ENCODE measurements at places on chromosomes 5 and 9. TPM values are rescaled to one million over a fixed set of nuclear protein-coding genes. Genes with fewer than 3 reads are reported as not detected.

DNA sequence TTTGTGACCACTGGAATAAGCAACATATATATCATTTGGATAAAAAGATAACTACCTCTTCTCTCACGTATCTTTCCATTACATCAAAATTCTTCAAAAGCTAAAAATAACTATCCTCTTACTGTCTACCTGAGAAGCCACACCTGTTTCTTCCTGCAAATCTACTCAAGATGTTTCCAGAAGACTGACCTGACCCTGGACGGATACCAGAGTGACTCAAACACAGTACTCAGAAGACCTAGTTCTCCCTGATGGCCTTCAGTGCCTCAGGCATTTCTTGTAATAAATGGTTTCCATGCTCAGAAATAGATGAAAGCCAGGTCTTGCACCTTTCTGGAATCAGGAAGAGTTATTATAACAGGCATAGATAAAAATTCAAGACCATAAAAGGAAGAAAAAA lies 245.9 kb upstream of the PIK3R1 start:
- no peak overlapping the region for H3K4me3 ChIP-seq
- DNase-seq = no peak
- no peaks in the 10 kb centered on the region for H3K27me3 ChIP-seq

DNA sequence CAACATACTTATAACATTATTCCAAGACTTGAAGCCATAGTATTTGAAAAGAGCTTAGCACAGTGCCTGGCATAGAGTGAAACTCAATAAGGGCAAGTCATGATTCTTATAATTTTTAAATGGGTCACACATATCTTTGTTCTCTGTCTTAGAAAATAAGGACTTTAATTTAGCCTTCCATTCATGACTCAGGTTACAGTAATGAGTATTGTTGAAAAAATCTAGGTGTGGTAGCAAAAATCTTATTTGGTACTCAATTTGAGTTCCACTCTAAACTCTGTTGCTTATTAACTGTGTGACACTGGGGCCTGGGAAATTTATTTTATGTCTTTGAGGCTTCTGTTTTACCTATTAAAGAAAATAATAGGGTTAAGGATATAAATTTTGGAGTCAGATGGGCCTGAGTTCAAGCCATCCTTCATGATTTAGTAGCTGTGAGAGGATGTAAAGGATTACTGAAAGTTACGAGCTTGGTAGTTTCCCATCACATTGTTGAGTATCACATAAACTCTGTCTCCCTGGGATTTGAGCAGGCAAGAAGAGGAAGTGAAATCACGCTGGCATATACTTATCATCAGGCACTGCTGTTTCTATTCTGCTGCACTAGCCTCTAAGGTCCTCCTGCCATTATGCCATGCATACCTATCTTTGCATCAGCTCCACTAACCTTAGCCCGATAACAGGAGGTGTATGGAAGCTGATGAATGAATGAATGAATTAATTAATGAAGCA lies 1.5 kb downstream of the SPINK9 start:
- no peak overlapping the region for H3K27ac ChIP-seq
- DNase-seq = no peak
- H3K27me3 ChIP-seq = no peaks in the 10 kb centered on the region
- H3K36me3 ChIP-seq = no peaks in the 10 kb centered on the region

GRCh38 chr9:3497857-3498256 lies 27.9 kb downstream of the RFX3 start:
- no peak overlapping the region for H3K27ac ChIP-seq
- H3K36me3 ChIP-seq = peaks cover 13% of the 10 kb centered on the region
- no peak overlapping the region for H3K4me3 ChIP-seq

DNA sequence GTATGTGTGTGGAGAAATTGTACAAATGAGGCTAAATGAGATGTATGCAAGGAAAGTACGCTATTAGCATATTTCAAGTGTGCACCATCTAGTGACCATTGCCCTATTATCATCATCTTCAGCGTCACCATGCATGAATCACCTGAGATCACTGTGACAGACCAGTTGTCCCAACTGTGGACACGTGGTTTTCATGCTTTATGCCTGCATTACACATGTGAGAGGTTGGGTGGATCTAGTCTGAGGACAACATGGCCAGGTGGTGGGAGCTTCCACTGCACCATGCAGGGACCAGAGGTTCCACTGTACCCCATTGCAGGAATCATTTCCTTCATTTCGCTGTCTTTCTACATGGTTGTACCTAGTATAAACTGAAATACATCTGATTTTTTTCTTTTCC lies 329.8 kb downstream of the SLIT3 start:
- no peaks in the 10 kb centered on the region for H3K4me1 ChIP-seq
- peaks cover 11% of the 10 kb centered on the region for H3K27me3 ChIP-seq
- H3K27ac ChIP-seq = no peak overlapping the region
- no peaks in the 10 kb centered on the region for H3K36me3 ChIP-seq

GRCh38 chr9:89588271-89588879 lies 16.4 kb upstream of the GADD45G start:
- peak; percentile 0 for DNase-seq
- no peaks in the 10 kb centered on the region for H3K36me3 ChIP-seq
- H3K27me3 ChIP-seq = peaks cover 50% of the 10 kb centered on the region
- H3K4me1 ChIP-seq = no peaks in the 10 kb centered on the region

DNA sequence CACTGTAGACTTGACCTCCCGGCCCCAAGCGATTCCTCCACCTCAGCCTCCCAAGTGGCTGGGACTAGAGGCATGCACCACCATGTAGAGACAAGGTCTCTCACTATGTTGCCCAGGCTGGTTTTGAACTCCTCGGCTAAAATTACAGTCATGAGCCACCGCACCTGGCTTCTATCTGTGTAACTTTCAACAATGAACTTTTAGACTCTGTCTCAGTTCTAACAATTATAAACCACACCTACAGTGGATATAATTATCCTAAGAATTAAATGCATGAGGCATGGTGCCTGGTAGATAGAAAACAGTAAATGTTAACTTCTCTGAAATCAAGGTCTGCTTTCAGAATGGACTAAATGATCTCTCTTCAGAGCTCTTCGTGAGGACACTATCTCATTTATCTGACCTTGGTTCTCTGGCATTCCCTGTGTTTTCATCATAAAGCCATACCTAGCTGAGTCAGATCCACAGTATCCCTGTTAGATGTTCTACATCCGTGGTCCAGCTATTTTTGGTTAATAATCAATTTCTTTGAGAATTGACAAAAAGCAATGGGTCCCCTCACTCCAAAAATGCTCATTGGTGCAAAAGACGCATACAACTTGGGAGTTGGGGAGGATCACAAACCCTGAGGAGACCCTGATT lies 7.2 kb downstream of the HAVCR1 start:
- DNase-seq = no peak
- H3K4me3 ChIP-seq = no peak overlapping the region
- H3K27me3 ChIP-seq = no peaks in the 10 kb centered on the region
- H3K27ac ChIP-seq = no peak overlapping the region
- peaks cover 31% of the 10 kb centered on the region for H3K4me1 ChIP-seq
- peaks cover 26% of the 10 kb centered on the region for H3K36me3 ChIP-seq

- H3K27me3 ChIP-seq = peaks cover 6% of the 10 kb centered on the region
- H3K36me3 ChIP-seq = no peaks in the 10 kb centered on the region
- no peaks in the 10 kb centered on the region for H3K4me1 ChIP-seq
- H3K27ac ChIP-seq = no peak overlapping the region
- H3K4me3 ChIP-seq = no peak overlapping the region
These were observed 46.1 kb upstream of the CER1 start for GRCh38 chr9:14768405-14769229.

DNA sequence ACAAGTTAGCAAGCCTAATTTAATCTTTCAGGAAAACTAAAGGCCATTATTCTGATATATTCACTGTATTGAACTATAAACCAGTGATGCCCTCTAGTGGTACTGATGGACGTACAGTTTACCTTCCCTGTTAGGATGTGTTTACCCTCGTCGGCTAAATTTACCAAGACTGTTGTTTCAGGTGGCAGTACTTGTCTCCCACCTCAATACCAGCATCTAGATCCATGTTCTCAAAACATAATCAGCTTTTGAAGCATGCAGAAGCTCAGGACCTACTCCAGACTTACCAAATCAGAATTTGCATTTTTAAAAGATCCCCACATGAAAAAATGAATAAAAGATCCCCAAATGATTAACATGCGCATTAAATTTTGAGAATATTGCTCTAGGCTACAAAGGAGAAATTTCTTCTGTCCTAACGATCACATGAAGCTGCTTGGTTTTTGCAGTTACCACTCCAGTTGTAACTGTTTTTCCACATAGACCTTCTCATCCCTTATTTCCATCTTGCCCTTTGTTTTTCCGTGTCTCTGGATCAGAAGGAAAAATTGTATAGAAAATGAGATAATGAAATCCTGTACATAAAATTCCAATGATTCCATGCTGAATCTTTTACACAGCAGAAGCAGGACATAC lies 3.2 kb upstream of the BAAT start:
- peaks cover 17% of the 10 kb centered on the region for H3K4me1 ChIP-seq
- no peaks in the 10 kb centered on the region for H3K27me3 ChIP-seq
- peaks cover 56% of the 10 kb centered on the region for H3K36me3 ChIP-seq
- H3K27ac ChIP-seq = no peak overlapping the region
- H3K4me3 ChIP-seq = no peak overlapping the region
- peak; percentile 16 for DNase-seq

GRCh38 chr5:127418974-127419682 lies 98.3 kb upstream of the PRRC1 start:
- no peak for DNase-seq
- no peaks in the 10 kb centered on the region for H3K36me3 ChIP-seq
- peaks cover 9% of the 10 kb centered on the region for H3K4me1 ChIP-seq
- peaks cover 4% of the 10 kb centered on the region for H3K27me3 ChIP-seq
- H3K27ac ChIP-seq = no peak overlapping the region

- no peaks in the 10 kb centered on the region for H3K36me3 ChIP-seq
- H3K4me3 ChIP-seq = no peak overlapping the region
- H3K4me1 ChIP-seq = no peaks in the 10 kb centered on the region
- DNase-seq = no peak
- H3K27me3 ChIP-seq = no peaks in the 10 kb centered on the region
- no peak overlapping the region for H3K27ac ChIP-seq
These were observed 57.6 kb upstream of the SH3GL2 start for GRCh38 chr9:17521100-17521855.

Gene AFAP1L1
- total RNA-seq = not detected

Gene CEP72
- 28.2 TPM for total RNA-seq

Gene TEX48
- 0.83 TPM for total RNA-seq

Gene SHISAL2B
- total RNA-seq = not detected

Gene VAV2
- total RNA-seq = 6.2 TPM

Gene GRIN1
- total RNA-seq = not detected

Measured in activated CD4-positive, alpha-beta T cell treated with anti-CD3 and anti-CD28 coated beads, Interleukin-2, amount 10 ng/mL, durations not matched to agents 7 days and 5 days (primary cell).